ENCODE measurements at places on chromosomes 5 and 9.

DNA sequence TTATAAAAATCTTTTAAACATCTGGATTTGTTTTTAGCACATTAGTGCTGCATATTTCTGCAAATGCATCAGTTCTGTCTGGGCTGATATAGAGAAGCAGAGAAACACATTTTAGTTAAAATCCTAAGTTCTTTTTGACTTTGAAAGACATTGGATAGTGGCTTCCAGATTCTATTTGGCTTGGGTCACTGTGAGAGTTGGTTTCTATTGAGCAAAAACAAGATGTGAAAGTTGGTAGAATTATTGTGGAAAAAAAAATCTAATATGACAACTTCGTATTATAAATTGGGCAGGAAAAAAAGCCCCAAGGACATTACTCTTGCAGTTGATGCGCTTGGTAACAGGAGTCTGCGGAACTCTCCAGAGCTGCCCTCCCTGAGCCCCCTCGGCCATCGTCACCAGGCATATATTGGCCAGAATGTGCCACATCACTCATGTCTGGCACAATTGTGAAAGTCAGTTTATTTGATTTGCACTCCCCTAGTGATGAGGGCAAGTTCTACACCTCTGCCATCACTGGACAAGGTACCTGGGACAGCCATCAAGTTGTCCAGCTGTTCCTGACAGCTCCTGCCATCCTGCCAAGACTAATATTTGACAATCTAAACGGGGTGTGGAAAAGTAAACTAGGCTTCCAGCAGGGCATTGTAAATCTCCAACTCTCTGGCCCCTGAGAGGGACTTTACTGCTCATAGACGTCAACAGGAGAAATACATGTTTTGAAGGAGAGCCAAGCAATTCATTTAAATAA is 334.5 kb downstream of the TENT4A start:
- DNase-seq = no peak

DNA sequence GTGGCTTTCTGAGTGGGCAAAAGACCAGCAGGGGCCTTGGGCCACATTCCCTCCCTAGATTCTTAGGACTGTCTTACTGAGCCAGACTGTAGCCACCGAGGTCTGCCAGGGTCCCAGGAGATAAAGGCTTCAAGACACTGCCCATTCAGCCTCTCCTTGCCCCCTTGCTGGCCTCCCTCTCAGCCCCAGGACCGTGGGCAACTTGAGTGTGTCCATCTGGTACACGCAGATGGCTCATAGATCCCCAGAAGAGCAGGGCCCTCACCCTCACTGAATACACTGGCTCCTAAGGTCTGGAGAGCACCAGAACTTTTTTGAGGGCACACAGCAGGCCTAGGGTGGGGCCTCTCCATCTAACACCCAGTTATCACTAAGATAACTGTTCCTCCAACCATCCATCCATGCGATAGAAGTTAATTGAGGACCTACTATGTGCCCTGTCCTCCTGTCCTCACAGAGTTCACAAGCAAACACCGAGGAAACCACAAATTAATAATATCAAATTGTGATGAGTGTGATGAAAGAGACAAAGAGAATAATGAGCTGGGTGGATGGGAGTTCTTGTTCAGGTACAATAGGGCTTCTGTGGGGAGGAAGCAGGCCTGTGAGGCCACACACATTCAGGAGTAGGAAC is 4.9 kb upstream of the PDGFRB start:
- DNase-seq = no peak

- no peak for DNase-seq
Observed at GRCh38 chr9:81289622-81290021, 399.7 kb downstream of the TLE1 start.

DNA sequence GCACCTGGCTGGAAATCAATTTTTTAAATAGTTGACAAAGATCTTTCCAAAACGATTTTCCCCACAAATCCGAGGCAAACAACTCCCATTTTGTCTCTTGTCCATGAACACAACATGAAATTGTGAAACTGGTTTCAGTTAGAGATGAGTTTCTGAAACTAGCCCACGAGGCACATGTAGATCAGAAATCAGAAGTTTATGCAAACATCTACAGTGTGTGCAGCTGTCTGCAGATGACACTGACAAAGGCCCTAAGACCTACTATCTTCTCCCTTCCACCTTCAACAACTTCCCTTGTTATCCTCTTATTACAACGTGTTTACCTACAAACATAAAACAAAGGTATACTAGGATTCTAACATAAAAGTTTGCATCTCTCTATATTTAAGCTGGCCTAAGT is 183.3 kb downstream of the DIRAS2 start:
- no peak for DNase-seq

- no peak for DNase-seq
Observed at GRCh38 chr5:138666226-138666742, 86.9 kb upstream of the CTNNA1 start.

- no peak for DNase-seq
Observed at GRCh38 chr5:157463621-157464518, 3.9 kb downstream of the NIPAL4 start.

- no peak for DNase-seq
Observed at GRCh38 chr5:106523852-106524251, 1146.9 kb downstream of the EFNA5 start.

GRCh38 chr9:89668216-89668865 is 63.5 kb downstream of the GADD45G start:
- DNase-seq = no peak

- DNase-seq = no peak
Observed at GRCh38 chr5:151598984-151599383, 7.9 kb upstream of the FAT2 start.

GRCh38 chr5:122172207-122172606 is 42.9 kb downstream of the ZNF474 start:
- DNase-seq = no peak

GRCh38 chr5:6504677-6505415 is 56.2 kb downstream of the UBE2QL1 start:
- DNase-seq = no peak

DNA sequence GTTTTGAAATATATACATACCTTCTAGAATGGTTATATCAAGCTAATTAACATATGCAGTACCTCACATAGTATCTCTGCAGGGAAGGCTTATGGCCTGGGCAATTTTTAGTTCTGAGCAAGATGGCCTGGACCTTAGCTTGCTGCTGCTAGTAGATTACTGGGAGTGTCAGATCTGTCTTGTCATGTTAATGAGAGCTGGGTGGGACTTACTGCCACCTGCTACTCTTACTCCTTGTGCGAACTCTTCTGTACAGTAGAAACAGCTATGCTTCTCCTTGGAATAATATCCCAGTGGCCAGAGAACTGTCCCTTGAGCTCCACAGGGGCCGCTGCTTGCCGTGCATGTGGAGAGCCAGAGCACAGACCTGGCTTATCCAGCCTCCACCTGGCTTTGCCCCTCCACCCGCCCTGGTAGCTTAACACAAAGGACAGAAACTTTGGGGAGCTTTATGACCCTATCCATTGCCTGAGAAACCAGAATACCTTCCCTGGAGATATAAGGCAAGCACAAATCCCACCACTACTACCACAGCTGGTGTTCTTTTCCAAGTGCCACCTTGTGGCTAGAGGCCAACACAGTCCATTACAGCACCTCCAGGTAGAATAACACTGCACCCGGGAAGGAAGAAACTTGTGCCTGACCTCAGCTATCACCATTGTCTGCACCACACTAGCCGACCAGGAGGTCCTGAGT is 74.4 kb upstream of the RUSC2 start:
- no peak for DNase-seq

- DNase-seq = no peak
Observed at GRCh38 chr5:1017691-1018455, 9.3 kb downstream of the NKD2 start.

GRCh38 chr9:19404283-19405075 is 4.3 kb upstream of the ACER2 start:
- no peak for DNase-seq

DNA sequence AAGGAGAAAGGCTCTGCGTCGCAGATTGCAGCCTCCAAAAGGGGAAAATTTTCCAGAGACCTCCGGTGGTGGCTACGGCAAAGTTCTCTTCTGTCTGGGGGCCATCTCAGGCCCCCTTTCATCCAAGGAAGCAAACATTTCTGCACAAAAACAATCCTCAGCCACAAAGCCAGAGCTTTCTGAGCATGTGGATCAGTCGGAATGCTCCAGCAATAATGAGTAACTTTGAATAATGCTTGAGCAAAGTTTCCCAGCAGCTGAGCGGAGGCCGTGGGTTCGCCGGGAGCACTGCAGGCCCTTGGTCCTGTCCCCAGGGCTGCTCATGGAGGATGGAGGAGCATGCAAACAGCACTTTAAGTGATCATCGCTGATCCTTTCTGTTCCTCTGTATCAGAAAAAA is 60.2 kb upstream of the UNC5A start:
- no peak for DNase-seq

- DNase-seq = no peak
Observed at GRCh38 chr9:34256987-34257585, 72.0 kb downstream of the KIF24 start.

GRCh38 chr5:148843510-148844318 is 17.3 kb downstream of the ADRB2 start:
- DNase-seq = no peak

DNA sequence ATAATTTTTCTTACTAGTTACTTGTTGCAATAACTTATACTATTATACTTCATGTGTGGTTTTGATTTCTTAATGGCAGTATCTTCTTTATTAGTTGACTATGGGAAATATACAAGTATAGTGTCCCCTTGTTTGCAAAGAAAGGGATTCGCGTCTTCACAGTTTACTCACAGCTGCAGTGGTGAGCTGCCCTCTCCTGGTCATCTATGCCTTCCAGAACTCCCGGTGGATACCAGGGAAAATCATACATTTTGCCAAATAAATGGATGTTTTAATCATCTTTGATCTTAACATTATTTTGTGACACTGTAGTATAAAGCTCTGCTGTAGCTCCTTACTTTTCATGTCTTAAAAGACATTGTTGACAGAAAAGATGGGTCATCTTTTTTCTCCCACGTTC is 142.0 kb downstream of the ZCCHC7 start:
- DNase-seq = no peak
